ENCODE measurements at places on chromosomes 3 and 15.

DNA sequence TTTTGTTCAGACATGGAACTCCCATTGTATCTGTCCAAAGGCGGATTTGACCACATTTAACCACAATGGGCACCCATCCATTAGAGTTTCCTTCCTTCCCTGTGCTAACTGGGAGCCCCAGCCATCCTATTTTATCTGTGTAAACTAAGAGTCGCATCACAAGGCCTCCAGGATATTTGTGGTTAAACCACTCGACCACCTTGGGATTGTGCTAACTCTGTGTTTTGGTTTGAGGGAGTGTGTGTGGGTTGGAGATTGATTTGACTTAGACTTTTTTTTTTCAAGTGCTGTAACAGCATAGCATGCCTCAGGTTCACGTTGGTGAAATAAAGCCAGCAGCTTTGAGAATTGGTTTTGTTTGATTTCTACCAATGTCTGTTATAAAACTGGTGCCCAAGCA, 100.4 kb upstream of the TP63 start:
- DNase-seq, result no peak

GRCh38 chr3:46811615-46812236, 51.5 kb downstream of the MYL3 start:
- DNase-seq, result no peak

DNA sequence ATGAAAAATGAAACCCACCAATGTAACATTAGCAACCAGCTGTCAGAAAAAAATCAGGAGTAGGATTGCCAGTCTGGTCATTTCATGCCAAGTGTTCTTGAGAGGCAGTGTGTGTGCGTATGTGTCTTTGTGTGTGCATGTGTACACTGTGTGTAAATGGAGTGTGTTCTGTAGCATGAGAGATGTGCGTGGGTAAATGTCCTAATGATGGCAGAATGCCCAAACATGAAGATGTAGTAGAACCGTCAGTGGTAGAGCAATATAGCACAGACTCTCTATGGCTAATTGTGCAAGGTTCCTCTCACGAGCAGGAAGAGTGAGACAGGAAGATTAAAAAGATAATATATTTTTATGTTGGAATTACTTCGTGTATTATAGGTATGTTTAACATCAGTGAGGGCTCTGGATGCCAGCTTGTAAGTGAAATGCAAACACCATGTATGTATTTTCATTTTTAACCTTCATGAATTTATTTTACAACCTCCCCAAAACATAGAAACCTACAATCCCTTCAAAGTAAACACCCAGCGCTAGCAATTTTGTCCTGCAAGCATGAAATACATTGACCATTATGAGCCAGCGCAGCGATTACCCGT, 1038.7 kb downstream of the IGSF11 start:
- no peak for DNase-seq

DNA sequence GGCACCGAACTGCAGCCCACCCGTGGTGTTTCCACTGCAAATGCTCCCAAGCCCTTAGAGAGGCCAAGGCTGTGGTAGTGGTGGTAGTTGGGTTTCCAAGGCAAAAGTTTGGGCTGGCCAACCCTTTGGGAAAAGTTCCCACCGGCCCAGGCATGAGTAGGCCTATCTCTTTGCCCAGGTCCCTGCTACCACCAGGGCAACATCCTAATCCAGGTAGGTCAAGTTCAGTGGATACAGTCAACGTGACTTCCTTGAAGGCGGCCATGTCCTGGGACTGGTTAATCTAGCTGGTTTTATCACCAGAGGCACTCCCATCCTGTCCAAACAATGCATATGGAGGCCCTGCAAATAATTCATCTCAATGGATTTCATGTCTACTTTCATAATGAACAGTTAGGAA, 1.6 kb upstream of the ONECUT1 start:
- DNase-seq, result no peak

DNA sequence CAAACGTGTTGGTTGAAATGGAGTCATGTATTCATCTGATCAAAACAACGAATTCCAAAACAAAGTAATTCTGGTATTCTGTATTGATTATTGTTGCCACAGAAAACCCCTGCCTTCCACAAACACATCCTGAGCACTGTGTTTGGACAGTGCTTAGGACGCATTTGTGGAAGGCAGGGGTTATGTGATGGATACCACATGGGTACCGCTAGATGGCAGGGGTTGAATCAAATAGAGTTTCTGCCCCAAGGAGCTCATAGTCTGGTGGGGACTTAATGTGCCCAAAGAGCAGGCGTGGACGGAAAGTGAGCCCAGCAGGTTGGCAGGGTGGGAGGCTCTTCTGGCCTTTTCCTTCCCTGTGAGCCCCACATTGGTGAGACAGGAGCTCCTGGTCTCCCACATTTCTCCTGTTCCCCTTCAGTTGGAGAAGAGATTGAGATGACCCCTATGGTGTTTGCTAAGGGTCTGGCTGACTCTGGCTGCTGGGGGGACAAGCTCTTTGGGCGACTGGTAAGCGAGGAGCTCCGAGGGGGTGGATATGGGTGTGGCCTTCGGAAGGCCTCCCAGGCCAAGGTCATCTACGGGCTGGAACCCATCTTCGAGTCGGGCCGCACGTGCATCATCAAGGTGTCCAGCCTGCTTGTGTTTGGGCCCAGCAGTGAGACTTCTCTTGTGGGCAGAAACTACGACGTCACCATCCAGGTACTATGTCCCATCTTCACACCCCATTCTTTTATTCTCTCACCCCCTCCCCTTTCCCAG, 22.1 kb upstream of the SLC28A1 start:
- DNase-seq, result no peak

GRCh38 chr15:76866008-76866407, 39.1 kb downstream of the SCAPER start:
- DNase-seq, result peak; percentile 21

- no peak for DNase-seq
Measured at GRCh38 chr3:184466413-184466960, 86.6 kb downstream of the CHRD start.

- no peak for DNase-seq
Measured at GRCh38 chr3:153115326-153115725, 46.7 kb upstream of the RAP2B start.

GRCh38 chr15:71748293-71748718, 62.0 kb upstream of the NR2E3 start:
- no peak for DNase-seq

GRCh38 chr3:105518203-105518602, 151.5 kb downstream of the ALCAM start:
- no peak for DNase-seq

- DNase-seq, result no peak
Measured at GRCh38 chr15:60840703-60841411, 361.9 kb upstream of the ICE2 start.

- DNase-seq, result no peak
Measured at GRCh38 chr3:175619369-175619768, 760.2 kb downstream of the NAALADL2 start.

GRCh38 chr15:38560456-38560926, 4.1 kb downstream of the RASGRP1 start:
- DNase-seq, result no peak

- DNase-seq, result no peak
Measured at GRCh38 chr15:49652922-49653321, 32.1 kb downstream of the DTWD1 start.

DNA sequence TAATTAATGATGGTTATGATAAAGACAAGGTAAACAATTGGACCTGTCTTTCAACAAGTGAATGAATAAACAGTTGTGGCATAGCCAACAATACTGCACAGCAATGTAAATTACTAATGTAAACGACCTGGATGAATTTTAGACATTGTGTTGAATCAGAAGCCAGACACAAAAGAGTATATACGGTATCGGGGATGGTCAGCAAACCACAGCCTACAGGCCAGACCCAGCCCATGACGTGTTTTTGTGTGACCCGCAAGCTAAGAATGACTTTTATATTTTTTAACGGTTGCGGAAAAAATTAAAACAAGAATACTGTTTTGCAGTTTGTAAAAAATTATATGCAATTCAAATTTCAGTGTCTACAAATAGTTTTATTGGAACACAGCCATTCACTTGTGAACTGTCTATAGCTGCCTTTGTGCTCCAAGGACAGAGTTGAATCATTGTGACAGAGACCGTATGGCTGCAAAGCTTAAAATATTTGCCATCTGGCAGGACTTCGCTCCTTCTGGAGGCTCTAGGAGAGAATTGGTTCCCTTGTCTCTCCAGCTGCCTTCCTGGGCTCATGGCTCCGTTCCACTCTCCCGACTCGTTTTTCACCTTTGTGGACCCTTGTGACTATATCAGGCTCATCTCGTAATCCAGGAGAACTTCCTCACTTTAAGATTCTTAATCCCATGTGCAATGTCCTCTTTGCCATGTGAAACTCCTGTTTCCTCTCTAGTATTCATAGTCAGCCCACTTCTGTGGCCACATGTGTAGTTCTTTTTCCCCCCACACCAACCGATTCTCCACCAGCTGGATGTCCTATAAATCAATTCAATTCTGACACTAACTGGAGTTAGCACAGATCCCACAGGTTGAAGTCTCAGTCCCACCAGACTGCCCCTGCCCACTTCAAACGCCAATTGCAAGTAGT, 72.7 kb downstream of the CMTM8 start:
- no peak for DNase-seq

GRCh38 chr3:46393554-46394434, 13.1 kb downstream of the CCR5AS start:
- no peak for DNase-seq

DNA sequence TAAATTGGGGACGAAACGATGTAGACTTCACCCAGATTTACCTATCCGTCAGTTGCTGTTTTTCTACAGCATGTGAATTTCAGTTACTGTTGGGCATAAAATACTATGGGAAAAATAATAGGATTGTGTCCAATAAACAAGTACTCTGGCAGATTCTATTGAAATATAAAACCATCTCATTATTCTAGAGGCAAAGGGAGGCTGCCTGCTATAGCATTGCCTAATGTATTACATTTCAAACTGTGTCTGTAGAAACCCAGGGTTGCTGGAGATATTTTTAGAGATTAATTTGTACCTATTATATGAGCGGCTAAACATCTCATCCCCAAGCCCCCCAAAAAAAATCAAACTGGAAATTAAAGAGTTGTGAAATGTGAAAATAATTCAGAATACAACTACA, 159.6 kb upstream of the IL12A start:
- DNase-seq, result no peak

GRCh38 chr15:26235864-26236263, 372.7 kb upstream of the ATP10A start:
- no peak for DNase-seq

DNA sequence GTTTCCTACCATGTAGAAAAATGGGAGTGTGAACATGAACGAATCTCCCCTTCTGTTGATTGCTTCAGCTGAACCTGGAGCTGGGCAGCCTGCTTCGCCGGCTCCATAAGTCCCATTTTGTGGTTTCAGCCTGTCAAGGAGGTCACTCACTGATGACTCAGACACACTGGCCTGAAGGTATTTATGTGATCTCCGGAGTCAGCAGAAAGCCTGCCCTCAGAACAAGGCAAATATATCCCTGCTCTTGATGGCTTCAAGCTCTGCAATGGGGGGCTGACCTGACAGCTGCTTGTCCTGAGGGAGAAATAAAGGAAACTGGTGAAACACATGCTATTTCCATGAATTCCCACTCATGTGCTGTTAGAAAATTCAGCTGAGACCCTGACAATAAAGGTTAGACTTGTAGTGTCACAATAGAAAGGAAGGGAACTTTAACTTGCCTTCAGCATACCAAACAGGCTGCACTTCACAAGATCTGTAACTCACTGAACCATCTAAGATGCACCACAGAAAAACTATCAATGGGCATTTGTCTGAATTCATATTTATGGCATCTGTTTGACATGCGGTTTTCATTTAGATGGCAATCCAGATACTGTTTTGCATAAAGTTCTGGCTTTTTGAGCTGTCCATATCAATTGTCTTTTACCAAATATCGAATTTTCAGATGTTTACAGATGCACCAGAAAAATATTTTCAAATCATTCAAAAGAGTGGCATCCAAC, 282.0 kb upstream of the VEPH1 start:
- peak; percentile 66 for DNase-seq

- DNase-seq, result no peak
Measured at GRCh38 chr3:19811689-19812088, 122.3 kb downstream of the EFHB start.

GRCh38 chr3:10936686-10937085, 55.9 kb upstream of the SLC6A1 start:
- DNase-seq, result no peak

GRCh38 chr3:134464689-134465365, 21.0 kb downstream of the ANAPC13 start:
- no peak for DNase-seq

- no peak for DNase-seq
Measured at GRCh38 chr15:71379893-71380292, 264.6 kb downstream of the THSD4 start.

GRCh38 chr15:90040618-90041017, 39.5 kb downstream of the ZNF710 start:
- DNase-seq, result no peak

DNA sequence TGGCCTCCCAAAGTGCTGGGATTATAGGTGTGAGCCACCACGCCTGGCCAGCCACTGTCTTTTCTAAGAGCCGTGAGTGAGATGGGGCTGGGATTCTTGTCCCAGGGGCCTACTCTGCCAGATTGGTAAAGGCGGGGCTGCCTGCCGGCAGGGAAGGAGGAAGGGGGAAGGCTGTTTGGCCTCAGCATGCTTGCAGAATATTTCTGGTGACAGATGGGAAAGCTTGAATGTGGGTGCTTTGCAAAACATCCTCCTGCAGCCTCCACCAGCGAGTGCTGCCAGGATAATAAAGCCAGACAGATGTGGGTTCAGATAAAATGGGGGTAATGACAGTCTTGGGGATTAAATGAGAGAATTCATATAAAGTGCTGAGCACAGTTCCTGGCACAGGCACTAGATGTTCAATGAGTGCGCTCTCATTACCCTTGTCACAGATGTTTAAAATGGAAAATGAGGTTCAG, 19.8 kb upstream of the ACOX2 start:
- no peak for DNase-seq

DNA sequence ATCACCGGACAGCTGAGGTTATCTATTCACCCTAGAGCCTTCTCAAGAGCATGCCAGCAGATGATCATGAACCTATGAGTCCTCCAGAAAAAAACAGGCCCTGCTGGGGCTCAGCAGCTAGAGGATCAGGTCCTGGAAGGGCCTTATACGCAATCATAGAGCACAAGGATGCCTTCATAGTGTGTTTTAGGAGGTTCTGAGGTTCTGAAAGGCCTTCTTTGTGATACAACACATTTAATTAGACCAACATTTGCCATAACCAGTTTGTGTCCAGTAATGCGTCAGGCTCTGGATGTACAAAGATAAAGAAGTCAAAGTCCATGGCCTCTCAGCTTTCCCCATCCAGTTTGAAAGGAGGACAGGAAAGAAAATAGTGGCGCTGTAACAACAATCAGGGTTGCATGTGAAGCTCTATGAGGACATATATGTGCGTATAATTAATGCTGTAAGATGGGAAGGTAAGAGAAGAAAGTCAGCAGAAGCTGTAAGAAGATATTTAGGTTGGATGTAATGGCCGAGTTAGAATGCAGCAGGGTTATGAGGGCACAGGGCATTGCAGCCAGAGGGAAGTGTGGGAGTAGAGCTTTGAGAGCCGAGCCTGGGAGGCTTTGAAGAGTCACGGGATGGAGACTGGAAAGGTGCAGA, 302.6 kb upstream of the TBL1XR1 start:
- DNase-seq, result no peak

GRCh38 chr3:31976302-31976701, 4.8 kb downstream of the OSBPL10 start:
- no peak for DNase-seq
